H9 (cell line): ENCODE measurements at places on chromosomes 2 and 18. TPM values are rescaled to one million over a fixed set of nuclear protein-coding genes. Genes with fewer than 3 reads are reported as not detected.

Gene IL1RN
- not detected in 2 replicates for total RNA-seq

Gene LYG2
- 0.29 TPM in 1 of 2 replicates, not detected in the other for total RNA-seq

Gene SLC11A1
- total RNA-seq, result 0.04 and 0.11 TPM in 2 replicates

Gene IL36RN
- total RNA-seq, result not detected in 2 replicates

DNA sequence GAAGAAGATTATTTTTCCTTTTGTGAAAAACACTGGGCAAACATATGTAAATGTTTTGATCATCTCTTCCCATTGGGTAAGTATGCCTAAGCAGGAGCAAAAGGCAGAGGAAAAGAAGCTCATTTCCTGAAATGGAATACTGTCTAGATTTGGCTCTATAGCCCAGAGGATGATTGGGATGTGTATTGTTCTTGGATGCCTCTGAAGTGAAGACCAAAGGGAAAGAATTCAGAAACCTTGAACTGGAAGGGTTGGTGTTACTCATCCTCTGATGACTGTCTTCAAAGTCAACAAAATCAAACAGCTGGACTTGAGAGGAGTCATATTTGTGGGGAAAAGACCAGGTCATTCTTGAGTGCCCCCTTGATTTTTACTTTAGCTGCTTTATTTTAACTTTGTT, 112.6 kb upstream of the NT5C1B start:
- DNase-seq, result no peak

DNA sequence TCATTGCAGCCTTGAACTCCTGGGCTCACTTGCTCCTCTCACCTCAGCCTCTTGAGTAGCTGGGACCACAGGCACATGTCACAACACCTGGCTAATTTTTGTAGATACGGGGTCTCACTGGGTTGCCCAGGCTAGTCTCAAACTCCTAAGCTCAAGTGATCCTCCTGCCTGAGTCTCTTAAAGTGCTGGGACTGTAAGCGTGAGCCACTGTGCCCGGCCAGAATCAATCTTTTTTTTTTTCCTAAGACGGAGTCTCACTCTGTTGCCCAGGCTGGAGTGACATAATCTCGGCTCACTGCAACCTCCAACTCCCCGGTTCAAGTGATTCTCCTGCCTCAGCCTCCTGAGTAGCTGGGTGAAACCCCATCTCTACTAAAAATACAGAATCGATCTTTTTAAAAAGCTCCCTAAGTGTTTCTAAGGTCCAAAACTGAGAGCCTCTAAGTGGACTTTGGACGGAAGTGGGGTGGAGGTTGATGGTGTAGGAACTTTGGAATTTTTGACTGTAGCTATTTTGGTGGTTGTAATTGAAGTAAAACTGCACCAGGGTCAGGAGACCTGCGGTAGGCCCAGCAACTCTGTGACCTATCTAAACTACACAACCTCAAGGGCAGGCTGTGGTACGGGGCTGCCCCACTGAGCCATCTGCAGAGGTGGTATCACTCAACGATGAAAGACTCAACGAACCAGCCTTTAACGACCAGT, 82.9 kb downstream of the POLR1A start:
- no peak for DNase-seq

DNA sequence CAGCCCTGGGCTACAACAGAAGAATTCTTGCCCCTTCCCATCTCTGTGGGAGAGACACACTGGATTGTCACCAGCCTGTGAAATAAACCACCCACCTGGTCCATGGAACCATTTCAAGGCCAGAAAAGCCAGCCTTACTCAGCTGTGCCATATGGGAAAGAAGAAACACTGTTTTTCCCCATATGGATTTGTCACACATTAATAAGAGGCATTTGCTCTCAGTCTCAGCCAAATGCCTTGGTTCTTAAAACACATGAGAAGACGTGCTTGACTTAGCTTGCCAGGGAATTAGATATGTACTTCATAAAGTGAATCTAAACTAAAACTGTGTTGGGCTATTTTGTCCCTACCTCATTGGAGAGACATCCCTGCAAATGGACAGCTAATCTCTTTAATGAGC, 308.6 kb upstream of the TNP1 start:
- DNase-seq, result no peak

GRCh38 chr2:118363604-118364003, 275.3 kb downstream of the INSIG2 start:
- no peak for DNase-seq

GRCh38 chr2:238418999-238419546, 7.7 kb upstream of the ASB1 start:
- DNase-seq, result no peak

GRCh38 chr18:13464432-13465123, 246.0 kb downstream of the LDLRAD4 start:
- DNase-seq, result no peak

- peak; percentile 72 for DNase-seq
These were observed 968.5 kb downstream of the BCL11A start for GRCh38 chr2:59584958-59585357.

- peak; percentile 76 for DNase-seq
These were observed 157.8 kb downstream of the CYRIA start for GRCh38 chr2:16507655-16508489.

GRCh38 chr2:206260188-206261012, 14.1 kb upstream of the ZDBF2 start:
- no peak for DNase-seq

GRCh38 chr2:115491186-115491793, 1048.8 kb downstream of the DPP10 start:
- DNase-seq, result no peak

GRCh38 chr18:45775743-45776142, 49.7 kb upstream of the SIGLEC15 start:
- DNase-seq, result no peak

GRCh38 chr18:31683106-31683505, 1.3 kb downstream of the B4GALT6 start:
- DNase-seq, result no peak
